ENCODE measurements at places on chromosomes 2 and 18.

GRCh38 chr2:101003278-101003775 lies 1.2 kb downstream of the RPL31 start:
- DNase-seq: no peak

- no peak for DNase-seq
Measured at GRCh38 chr2:167940734-167941507, 306.5 kb downstream of the STK39 start.

DNA sequence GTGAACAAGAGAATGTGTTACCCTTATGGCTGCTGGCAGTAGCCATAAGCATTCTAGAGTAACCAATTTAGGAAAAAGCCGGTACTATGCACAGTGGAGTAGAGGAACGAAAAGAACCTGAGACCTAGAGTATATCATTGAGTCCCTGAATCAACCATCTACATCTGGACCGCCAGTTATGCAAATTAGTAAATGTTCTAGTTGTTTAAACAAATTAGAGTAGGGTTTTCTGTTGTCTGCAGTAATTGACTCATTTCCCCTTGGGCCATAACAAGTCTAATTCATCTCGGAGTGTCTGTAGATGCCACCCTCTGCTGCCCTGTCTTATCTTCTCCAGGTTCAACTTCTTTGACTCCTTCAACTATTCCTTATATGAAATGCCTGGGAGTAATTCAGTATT lies 60.1 kb upstream of the CAPN13 start:
- DNase-seq: no peak

DNA sequence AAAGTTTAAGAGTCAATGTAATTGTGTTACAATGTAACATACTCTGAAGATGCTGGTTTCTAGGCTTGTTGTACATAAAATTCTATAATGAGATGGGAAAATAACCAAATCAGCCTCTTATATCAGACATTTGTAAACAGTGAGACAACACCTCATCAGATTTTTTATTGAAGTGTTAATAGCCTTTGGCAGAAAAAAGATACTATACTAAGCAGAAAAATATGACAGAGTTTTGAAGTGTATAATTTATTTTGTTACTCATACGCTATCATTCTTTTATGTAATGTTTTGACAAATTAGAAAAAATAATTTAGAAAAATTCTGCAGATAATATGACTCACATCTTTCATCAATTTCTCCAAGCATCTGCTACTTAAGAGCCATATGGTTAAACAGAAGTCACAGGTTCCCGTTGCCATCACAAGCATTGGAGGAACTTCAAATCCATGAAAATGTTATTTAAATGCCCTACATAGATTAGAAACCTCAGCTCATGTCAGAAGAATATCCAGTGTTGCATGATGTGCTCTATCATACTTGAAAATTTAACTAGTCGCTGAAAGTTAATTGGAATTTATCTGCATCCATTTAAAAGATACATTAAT lies 535.4 kb downstream of the LRP1B start:
- no peak for DNase-seq

DNA sequence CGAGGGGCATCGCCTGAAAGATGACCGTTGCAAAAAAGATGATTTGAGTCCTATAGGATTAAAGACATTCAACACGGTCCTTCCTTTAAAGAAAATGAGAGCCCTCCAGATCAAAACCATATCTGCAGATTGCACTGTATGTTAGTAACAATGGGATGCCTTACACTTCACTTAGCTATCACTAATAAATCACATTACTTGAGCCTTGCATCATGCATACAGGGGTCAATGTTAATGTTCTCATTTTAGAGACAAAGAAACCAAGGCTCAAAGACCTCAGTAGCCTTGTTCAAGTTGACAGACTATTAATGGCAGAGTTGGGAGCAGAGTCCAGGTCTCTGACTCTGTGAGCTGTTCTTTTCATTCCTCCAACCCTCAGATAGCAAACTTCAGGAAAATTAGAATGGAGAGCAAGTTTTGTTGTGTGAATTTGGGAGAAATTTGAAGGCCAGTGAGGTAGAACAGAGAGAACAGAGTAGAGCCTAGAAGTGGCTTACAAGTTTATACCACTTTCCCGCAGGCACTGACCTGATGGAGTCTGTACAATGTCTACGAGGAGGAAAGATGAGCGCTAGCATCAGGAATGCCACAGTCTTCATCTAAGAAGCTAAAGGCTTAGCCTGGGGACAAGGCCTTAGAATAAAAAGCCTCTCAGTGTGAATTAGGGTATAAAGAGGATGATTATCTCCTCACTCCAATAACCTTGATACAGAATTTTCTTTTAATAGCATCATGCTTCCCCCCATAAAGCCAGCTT lies 48.3 kb downstream of the TRIB2 start:
- DNase-seq: no peak

DNA sequence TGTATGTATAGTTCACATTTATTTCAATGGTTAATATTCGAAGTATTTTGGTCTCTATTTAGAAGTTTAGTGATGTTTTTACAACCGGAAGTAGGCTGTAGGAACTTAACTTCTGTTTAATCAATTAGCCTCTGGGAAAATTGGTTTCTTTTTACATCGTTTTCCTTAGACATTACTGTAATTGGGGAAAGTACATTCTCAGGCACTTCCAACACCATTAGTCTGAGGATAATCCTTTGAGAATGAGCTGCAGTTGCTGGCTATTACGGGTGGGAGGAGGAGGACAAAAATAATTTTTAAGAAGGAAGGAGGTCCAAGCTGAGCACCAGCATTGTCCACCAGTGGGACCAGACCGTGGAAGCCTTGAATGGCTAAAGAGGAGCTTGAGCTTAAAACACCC lies 70.4 kb upstream of the ST3GAL5 start:
- DNase-seq: no peak

GRCh38 chr18:46859855-46860254 lies 57.5 kb downstream of the PIAS2 start:
- no peak for DNase-seq

DNA sequence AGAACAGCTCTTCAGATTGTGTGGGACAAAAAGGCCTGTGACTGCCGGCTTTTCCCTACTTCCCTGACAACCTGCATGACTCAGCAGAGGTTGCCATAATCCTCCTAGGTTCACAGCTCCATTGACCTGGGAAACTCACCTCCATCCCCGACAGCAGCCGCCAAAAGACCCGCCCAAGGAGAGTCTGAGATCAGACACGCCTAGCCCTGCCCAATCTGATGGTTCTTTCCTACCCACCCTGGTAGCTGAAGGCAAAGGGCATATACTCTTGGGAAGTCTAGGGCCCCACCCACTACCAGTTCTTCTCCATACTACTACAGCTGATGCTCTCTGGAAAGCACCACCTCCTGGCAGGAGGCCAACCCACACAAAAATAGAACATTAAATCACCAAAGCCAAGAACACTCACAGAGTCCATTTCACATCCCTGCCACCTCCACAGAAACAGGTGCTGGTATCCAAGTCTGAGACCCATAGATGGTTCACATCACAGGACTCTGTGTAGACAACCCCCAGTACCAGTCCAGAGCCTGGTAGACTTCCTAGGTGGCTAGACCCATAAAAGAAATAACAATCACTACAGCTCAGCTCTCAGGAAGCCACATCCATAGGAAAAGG lies 140.6 kb downstream of the NETO1 start:
- DNase-seq: no peak

DNA sequence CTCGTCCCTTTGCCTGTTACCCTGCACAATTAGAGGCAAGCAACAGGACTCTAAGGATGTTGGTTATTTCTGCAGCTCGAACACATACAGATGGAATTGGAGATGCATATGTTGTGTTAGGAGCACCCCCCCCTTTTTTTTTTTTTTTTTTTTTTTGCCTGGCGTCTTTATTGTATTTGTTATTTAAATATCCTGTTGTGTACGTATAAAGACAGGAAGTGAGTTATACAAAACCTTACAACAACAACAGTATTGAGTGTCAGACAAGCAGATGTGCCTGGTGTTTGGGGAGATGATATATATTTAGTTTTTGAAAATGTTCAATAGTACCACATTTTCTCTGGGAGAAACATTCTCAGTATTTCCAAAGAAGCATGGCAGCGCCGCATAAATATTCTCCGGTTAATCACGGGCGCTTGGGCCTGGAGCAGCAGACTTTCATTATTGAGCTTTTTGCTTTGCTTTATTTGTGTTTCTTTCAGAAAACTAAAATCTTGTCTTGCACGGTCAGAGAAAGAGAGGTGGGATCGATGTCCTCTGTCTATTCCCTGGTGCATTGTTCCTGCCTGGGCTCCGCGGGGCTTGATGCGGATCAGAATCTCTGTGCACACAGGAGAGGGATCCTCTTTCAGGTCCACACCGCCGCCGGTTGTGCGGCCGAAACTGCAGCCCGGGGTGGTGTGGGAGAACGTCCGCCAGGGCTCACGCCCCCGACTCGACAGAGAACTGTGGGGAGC lies 23.2 kb upstream of the ZNF516 start:
- DNase-seq: no peak

- no peak for DNase-seq
Measured at GRCh38 chr18:13945811-13946210, 30.5 kb upstream of the MC2R start.

DNA sequence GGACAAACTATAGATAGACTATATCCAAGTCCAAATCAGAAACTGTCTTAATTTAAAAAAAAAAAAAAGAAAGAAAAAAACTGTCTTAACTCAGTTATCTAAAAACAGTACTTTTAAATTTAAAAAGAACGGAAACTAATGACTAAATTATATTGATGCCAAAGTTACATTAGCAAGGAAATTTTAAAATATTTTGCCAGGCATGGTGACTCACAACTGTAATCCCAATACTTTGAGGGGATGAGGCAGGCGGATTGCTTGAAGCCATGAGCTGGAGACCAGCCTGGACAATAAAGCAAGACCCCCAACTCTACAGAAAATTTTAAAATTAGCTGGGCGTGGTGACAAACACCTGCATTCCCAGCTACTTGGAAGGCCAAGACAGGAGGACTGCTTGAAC lies 30.9 kb downstream of the MEMO1 start:
- no peak for DNase-seq

GRCh38 chr2:241615041-241615440 lies 21.9 kb downstream of the THAP4 start:
- DNase-seq: no peak

- DNase-seq: no peak
Measured at GRCh38 chr2:1556776-1557466, 143.7 kb downstream of the TPO start.

DNA sequence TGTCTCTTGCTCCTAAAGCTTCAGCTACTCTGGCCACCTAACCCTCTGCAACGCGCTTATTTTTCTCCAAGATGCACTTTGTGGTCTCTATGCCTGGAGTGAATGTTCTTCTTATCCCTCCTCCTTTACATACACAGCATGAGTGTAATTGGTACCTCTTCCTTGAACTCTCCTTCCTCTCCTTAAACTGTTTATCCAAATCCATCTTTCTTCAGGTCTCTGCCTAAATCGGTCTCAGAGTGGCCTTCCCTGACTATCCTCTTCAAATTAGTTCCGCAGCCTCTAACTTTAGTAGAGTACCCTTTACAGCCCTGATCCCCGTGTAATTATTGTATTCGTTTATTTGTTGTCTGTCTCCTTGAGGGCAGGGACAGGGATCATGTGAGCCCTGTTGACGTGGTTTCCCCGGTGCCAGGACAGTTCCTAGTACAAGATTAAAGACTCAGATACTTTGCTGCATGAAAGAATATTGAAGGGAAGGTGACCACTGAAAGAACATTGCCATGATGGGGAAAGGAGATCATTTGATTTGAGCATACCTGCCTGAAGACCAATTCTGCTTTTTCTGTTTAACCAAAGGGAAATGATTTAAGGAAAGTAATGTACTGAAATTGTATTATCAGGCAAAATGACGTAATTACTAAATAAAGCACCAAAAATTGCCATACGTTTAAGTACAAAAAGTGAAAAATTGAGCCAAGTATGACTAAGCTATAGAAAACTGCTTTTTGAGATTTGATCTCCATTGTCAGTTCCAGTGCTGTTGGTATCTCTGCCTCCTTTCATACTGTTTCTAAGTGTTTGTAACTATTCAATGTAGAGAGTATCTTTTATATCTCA lies 1.2 kb downstream of the CNOT9 start:
- no peak for DNase-seq

GRCh38 chr2:165192729-165193128 lies 11.1 kb downstream of the SCN3A start:
- DNase-seq: no peak

DNA sequence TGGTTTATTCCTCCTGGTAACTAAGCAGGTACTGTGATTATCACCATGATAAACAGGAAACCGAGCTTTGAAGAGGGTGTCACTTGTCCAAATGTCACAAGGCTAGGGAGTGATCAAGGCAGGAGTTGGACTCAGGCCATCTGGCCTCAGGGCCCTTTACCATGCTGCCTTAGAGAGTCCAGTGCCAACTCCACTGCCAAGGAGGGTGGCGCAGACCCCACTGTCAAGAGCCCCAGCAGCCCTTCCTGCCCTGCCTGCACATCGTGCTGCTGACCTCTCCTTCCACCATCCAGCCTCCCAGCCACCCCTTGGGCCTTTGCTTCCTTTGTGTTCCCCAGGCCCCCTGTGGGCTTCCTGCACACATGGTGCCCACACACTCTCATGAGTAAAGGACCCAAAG lies 48.3 kb downstream of the TNS1 start:
- DNase-seq: no peak

- no peak for DNase-seq
Measured at GRCh38 chr2:230602562-230603230, 109.9 kb upstream of the CAB39 start.

GRCh38 chr2:32622570-32623310 lies 5.1 kb upstream of the TTC27 start:
- no peak for DNase-seq

DNA sequence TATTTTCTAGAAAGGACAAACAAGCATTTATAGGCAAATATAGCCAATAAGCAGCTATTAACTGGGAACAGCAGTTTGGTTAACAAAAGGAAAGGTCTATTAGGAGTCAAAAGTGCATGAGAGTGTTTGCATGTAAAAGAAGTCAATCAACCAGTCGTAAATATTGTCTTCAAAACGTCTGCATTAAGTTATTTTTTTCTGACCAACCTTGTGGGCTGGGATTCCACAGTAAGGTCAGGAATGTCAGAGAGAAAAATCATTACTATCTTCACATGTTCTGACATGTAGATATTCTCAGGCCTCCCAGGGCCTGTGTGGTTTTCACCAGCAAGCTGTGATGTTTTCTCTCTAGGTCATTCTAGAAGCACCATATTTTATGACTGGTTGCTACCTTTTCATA lies 922.5 kb downstream of the SUCLG1 start:
- DNase-seq: no peak

DNA sequence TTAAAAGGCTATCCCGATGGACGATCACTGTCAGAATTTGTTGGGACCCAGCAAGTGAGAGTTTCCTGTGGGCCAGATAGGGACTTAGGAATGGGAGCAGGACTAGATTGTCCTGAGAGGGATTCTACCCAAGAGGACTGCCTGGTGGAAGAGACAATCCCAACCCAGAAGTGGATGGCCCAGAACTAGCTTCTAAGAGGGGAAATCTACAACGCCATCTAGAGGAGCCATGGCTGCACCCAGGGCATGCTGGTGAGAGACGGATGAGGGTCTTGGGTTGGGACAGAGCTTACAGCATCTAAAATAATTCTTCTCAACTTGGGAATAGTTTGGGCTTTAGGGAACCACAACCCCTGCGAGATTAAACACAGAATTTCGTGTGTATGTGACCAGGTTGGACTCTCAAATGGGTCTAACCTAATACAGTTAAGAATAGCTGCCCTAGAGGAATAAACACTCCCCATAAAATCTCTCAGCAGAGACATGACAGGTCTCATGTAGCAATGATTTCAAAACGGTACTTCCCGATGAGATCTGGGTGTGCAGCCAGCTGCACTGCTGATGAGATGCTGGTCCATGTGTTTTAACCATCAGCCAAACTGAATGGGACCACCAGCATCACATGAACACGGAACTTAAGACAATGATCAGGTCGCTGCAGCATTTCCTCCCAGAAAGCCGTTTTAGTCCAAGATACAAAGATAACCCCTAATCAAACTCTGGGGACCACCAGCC lies 50.8 kb downstream of the CCBE1 start:
- DNase-seq: no peak

Data from SW 1271 (cell line).